ENCODE measurements at places on chromosomes 13 and 19.

GRCh38 chr13:113654591-113655345, 3.2 kb downstream of the ATP4B start:
- no peak overlapping the region for H3K4me3 ChIP-seq
- H3K27ac ChIP-seq, result no peak overlapping the region
- no peak for DNase-seq
- no peaks in the 10 kb centered on the region for H3K36me3 ChIP-seq
- H3K27me3 ChIP-seq, result no peaks in the 10 kb centered on the region

GRCh38 chr19:4555657-4556561, 3.6 kb downstream of the SEMA6B start:
- no peak overlapping the region for H3K27ac ChIP-seq

DNA sequence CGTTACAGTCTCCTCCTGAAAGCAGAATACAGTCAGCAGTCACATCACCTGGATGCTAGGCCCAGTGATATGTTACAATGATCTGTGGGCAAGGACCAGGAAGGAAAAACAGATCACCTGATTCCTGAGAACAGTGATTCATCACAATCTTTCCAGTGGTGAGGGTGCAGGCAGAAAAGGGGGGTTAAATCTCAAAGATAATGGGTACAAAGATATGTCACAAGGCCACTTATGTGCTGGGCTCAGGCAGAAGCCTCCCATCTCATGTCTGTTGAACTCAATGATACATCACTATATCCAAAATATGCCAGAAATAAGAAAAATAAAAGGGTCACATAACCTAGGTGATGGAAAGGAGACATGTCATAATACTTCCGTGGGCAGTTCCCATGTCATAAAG, 10.8 kb upstream of the ZNF91 start:
- H3K4me1 ChIP-seq, result no peaks in the 10 kb centered on the region
- H3K27ac ChIP-seq, result no peak overlapping the region
- no peak overlapping the region for H3K4me3 ChIP-seq
- no peak for DNase-seq
- H3K36me3 ChIP-seq, result no peaks in the 10 kb centered on the region
- no peaks in the 10 kb centered on the region for H3K27me3 ChIP-seq

GRCh38 chr13:91358387-91358782, 10.9 kb downstream of the MIR17HG start:
- H3K27me3 ChIP-seq, result no peaks in the 10 kb centered on the region
- no peak for DNase-seq
- peaks cover 9% of the 10 kb centered on the region for H3K4me1 ChIP-seq
- no peak overlapping the region for H3K4me3 ChIP-seq
- no peak overlapping the region for H3K27ac ChIP-seq

GRCh38 chr19:32181216-32181920, 164.0 kb upstream of the ZNF507 start:
- no peaks in the 10 kb centered on the region for H3K4me1 ChIP-seq
- H3K36me3 ChIP-seq, result no peaks in the 10 kb centered on the region
- H3K27me3 ChIP-seq, result no peaks in the 10 kb centered on the region
- DNase-seq, result no peak

DNA sequence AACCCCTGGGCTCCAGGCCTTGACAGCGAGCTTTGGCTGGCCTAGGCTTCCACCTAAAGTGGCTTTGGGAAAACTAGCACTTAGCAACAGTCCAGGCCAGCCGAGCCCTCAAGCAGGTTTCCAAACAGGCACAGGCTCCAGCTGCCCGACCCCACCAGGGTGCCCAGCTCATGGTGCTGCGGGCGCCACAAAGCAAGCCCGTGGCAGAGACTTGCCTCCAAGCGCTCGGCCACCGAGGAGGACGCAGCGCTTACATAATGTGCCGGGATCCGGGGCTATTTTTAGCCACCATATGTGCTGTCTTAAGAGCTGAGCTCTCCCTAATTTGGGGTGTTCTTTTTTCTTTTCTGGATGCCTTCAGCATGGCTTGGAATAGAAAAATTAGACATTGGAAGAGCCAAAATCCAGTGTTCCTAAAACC, 56.1 kb upstream of the F7 start:
- H3K27me3 ChIP-seq, result no peaks in the 10 kb centered on the region
- no peak for DNase-seq
- H3K4me3 ChIP-seq, result peak overlapping the region; percentile 27
- peaks cover 42% of the 10 kb centered on the region for H3K4me1 ChIP-seq
- no peaks in the 10 kb centered on the region for H3K36me3 ChIP-seq
- H3K27ac ChIP-seq, result peak overlapping the region; percentile 24
